ENCODE measurements at places on chromosomes 2 and 18.

GRCh38 chr2:73255007-73255644 is 21.0 kb downstream of the CCT7 start:
- no peak for DNase-seq

DNA sequence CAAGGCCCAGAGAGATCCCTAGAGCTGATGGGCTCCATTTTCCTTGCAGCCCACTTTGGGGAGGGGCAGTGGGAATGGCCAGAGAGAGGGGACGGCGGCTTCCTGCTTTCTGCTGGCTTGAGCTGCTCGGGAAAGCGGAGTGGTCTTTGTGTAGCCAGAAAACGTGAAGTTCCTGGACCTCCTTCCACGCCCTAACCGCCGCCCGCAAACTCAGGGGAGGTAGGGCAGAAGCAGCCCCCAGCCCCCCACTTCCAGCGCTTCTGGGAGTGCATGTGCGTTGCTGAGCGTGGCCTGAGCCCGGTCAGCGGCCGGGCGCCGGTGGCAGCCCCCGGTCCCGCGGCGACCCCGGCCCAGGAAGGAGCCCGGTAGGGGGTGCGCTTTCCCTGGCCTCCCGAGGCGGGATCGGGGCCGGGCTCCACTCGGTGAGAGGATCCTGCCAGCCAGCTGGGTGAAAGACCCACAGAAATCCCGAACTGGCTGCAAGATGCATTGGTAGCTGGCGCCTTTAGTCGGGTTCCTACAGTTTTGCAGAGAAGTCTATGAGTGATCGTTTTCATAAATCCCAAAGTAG is 25.3 kb upstream of the BOD1L2 start:
- no peak for DNase-seq

GRCh38 chr2:25460261-25460905 is 118.7 kb upstream of the DNMT3A start:
- no peak for DNase-seq

DNA sequence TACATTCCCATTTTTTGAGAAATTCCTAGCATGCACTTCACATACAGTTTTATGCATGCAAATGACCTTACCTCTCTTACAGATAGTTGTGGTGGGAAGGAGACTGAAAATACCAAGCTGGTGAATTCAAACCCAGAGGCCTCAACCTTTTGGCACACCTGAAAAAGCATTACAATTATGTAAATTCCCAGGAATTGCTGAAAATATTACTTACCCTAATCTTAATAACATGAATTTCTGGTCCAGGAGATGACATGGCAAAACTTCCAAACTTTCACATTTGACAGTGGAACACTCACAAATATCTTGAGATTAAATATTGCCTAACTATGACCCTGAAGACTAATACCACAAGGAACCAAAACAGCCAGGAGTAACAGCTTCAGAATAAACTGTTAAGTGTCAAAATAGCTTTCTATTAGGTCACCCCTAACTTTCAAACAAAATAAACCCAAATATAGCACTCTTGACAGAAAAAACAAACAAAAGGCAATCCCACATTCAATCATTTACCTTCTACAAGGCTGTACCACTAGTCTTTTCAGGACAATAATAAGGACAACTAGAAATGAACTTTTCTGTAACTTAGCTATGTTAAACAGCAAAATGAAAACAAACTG is 10.9 kb upstream of the PEX13 start:
- DNase-seq = no peak

DNA sequence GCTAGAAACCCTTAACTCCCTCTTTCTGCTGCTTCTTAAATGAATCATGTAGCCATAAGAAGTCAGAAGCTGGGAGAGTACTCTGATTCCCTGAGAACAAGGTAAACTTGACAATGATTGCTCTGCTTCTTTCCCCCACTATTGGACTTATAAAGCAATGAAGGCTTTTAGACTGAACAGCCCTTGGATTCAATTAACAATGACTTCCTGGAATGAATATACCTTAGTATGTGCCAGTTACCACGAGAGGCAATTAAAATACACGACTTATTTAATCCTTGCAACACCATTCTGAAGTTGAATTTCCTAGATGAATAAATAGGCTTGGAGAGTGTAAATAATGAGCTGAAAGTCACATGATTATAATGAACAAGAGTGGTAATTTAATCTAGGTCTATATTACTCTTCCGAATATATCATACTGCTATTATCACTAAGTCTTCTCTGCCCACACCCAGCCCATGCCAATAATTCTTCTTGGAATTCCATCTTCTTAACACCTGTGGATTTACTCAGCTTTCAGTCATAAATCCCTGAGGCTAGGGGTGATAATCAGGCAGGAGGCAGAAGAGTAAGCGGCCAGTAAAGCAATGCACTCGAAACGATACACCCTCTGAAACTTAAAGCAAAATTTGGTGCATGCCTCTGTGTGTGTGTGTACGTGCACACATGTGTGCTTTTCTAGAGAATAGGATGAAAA is 170.2 kb downstream of the ATAD2B start:
- no peak for DNase-seq

GRCh38 chr2:100730290-100730868 is 89.6 kb upstream of the NPAS2 start:
- peak; percentile 6 for DNase-seq

DNA sequence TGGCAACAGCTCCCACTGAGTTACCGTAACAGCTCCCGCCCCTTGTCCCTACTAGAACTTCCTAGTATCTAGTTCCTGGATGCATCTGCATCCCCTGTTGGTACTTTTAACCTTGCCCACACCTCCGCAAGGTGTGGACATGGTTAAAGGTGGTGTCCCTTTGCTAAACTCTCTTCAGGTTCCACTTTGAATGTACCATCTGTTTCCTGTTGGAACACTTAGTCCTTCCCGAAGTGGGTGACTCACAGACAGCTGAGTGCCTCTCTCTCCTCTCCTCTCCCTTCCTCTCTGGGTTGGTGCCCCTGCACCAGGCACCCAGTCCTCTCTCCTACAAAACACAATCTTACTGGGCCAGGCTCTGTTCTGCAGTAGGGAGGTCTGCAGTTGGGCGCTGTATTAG is 19.6 kb upstream of the REL start:
- no peak for DNase-seq

GRCh38 chr18:62281684-62282083 is 43.4 kb upstream of the TNFRSF11A start:
- DNase-seq = no peak

- no peak for DNase-seq
Measured at GRCh38 chr18:12317664-12318333, 9.8 kb downstream of the TUBB6 start.

DNA sequence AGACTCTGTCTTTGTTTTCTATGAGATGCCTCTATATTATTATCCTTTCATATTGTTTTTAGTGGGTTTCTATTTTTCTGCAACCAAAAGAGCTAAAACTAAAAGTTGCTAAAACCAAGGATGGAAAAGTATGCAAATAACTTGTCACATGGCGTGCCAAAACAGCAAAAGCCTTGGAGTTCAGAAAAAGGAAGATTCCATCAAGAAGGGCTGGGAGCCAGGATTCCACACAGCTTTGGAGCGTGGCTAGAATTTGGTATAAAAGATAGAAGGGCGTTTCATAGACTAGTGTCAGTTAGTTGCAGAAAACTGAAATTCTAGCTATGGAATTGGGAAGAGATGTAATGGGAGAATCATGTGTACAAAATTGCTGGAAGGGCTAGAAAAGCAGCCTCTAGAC is 4.1 kb downstream of the SCYGR1 start:
- no peak for DNase-seq

DNA sequence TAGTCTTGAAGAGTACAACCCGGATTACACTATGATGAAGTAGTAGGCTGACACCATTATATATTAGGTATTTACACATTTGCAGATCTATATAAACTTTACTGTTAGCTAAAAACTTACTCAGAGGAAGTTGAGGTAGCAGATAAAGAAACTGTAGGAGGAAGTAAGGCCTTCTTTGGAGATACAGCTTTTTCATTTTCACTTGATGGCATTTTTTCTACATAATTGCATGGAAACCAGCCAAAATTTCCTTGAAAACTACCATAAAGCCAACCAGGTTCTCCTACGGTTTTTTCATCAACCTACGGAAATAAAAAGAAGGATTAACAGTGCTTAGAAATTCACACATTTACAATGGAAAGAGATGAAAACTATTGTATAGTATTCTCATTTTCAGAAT is 86.6 kb downstream of the FAM228A start:
- DNase-seq = no peak

DNA sequence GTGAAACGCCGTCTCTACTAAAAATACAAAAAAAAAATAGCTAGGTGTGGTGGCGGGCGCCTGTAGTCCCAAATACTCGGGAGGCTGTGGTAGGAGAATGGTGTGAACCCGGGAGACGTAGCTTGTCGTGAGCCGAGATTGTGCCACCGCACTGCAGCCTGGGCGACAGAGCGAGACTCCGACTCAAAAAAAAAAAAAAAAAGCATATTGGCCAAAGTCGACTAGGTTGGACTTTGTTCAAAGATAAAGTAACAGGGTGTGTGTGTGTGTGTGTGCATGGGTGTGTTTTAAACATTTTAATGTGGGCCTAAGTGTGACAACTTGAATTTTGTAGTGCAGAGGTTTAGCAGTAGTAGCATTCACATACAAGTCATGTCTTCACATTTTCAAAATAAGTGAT is 11.7 kb downstream of the GEMIN6 start:
- no peak for DNase-seq

DNA sequence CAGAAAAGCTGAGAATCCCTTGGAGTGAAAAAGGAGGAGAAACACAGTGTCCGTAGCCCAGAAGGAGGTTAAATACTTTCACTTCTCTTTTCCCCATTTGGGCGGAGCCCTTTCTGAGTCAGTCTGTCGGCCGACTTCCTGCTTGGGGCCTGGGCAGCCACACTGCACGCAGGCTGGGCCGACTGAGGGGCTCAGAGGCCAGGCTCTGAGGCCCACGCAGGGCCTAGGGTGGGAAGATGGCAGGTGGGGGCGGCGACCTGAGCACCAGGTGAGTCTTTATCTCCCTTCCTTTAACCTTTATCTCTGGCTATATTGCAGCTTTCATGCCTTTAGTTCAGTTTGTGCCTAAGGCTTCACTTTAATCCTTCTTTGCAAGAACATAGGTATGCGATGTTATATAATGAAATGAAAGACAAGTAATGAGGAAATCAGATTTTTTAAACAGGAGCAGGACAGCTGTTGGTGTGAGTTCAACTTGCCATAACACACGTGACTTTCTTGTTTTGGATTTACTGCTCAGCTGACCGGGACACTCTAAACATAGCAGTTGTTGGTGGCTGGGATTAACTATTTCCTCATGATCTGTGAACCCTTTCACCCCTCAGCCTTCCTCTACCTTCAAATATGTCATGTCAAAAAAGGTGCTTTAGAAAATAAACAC is at the start of gene SP100:
Gene SP100, plus strand, starts transcription at position 141 of the 661 bp plus-strand sequence. Its CDS starts 96 bp downstream, at position 237.
- peak; percentile 47 for DNase-seq

DNA sequence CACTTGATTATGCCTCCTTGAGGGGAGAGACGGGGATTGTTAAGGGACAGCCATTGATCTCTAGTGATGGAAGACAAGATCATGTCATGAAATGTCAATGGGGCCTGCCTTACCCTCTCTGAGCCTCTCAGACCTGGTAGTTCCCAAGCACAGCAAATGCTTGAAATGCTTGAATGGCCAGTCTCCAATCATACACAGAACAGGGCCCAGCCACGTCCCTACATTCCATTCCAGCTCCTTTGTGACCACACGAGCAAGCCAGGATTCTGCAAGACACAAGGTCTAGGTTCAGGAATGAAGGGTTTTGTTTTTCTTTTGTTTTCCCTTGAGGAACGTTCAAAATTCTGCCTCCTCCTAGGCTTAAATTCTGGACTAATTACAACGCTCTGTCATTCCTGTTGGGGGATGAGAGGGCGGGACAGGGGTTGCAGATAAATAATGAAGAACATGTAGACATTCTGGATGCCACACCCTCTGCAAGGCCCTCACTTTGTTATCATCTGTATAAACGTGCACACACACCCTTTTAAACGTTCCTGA is 98.1 kb upstream of the YPEL5 start:
- no peak for DNase-seq

DNA sequence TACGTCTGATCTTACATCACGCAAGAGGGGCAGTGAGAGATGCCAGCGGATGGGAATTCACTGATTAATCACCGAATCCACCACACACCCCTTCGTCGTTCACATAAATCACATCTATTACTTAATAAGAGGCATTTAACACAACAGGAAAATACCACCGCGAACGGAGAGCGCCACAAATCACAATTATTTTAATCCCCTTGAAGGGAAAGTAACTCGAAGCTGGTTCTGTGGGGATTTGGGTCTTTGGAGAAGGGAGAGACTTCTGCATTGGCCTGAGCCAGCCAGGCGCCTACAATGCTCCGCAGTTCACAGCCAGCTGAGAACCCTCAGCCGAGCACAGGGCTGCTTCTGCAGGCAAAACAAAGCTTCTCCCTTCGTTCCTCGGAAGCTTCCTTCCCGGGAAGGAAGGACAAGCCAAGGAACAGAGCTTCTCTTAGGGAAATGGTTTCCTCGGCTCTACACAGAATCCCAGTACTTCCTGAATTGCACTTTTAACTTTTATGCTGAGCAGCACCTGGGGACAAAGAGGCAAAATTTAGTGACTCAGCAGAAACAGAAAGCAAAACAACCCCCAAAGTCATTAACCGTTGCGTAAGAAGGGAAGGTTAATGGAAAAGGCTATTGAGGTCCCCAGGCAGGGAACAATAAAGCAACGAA is at the start of gene LRP1B:
Gene LRP1B, minus strand, starts transcription at position 7 of the 660 bp plus-strand sequence. CDS start 287 bp downstream, outside the sequence.
- no peak for DNase-seq

GRCh38 chr2:6822406-6822805 is 43.3 kb downstream of the CMPK2 start:
- no peak for DNase-seq

- DNase-seq = no peak
Measured at GRCh38 chr2:153940511-153940910, 68.8 kb downstream of the GALNT13 start.

GRCh38 chr18:22391407-22392345 is 26.0 kb downstream of the CTAGE1 start:
- DNase-seq = no peak

- no peak for DNase-seq
Measured at GRCh38 chr2:44974064-44974715, 32.7 kb downstream of the SIX3 start.

DNA sequence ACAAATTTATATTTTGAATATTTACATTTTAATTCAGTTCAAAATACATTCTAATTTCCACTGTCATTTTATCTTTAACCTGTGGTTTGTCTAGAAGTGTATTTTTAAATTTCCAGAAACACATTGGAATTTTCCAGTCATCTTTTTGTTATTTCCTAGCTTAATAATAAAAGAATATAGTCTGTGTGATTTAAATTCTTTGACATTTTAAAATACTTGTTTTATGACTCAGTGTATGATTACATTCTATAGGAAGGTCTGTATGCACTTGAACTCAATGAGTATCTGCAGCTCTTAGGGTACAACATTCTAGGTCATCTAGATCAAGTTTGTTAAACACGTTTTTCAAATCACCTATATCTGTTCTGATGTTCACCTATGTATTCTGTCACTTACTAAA is 88.3 kb upstream of the MBOAT2 start:
- DNase-seq = no peak

DNA sequence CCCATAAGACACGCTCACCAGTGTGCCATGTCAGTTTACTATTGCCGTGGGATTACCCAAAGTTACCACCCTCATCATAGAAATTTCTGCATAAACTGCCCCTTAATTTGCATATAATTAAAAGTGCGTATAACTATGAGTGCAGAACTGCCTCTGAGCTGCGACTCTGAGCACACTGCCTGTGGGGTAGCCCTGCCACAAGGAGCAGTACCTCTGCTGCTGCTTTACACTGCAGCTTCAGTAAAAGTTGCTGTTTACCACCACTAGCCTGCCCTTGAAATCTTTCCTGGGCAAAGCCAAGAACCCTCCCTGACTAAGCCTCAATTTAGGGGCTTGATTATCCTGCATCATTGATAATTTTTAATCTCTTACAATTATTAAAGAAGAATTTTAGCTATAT is 213.9 kb upstream of the MAP2 start:
- no peak for DNase-seq

- no peak for DNase-seq
Measured at GRCh38 chr2:100935372-100935752, 66.7 kb upstream of the RPL31 start.

Measured in stimulated activated CD4-positive, alpha-beta T cell treated with anti-CD3 and anti-CD28 coated beads, Interleukin-1b, Interleukin-23, amount 100 ng/mL, for 24 hours (primary cell).